ENCODE measurements at places on chromosomes 11 and 22.

- no peak for DNase-seq
Measured at GRCh38 chr11:58004664-58005063, 19.0 kb upstream of the OR9Q1 start.

- DNase-seq: no peak
Measured at GRCh38 chr22:41905411-41906202, 9.3 kb downstream of the SHISA8 start.

DNA sequence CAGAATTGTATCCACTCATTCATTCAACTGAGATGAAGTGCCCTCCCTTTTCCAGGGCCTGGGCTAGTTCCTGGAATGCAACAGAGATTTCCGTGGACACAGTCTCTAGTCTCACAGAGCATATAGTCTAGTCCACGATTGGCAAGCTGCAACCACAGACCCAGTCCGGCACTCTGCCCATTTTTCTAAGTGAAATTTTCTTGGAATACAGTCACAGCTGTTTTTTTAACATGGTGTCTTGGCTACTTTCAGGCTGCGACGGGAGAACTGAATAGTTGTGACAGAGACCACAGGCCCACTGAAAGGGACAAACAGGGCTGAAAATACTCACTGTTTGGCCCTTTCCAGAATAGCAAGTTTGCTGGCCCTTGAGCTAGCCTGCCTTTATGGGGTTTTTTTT is 29.2 kb downstream of the ALG12 start:
- no peak for DNase-seq

GRCh38 chr11:120648771-120649170 is 137.2 kb downstream of the GRIK4 start:
- DNase-seq: no peak

DNA sequence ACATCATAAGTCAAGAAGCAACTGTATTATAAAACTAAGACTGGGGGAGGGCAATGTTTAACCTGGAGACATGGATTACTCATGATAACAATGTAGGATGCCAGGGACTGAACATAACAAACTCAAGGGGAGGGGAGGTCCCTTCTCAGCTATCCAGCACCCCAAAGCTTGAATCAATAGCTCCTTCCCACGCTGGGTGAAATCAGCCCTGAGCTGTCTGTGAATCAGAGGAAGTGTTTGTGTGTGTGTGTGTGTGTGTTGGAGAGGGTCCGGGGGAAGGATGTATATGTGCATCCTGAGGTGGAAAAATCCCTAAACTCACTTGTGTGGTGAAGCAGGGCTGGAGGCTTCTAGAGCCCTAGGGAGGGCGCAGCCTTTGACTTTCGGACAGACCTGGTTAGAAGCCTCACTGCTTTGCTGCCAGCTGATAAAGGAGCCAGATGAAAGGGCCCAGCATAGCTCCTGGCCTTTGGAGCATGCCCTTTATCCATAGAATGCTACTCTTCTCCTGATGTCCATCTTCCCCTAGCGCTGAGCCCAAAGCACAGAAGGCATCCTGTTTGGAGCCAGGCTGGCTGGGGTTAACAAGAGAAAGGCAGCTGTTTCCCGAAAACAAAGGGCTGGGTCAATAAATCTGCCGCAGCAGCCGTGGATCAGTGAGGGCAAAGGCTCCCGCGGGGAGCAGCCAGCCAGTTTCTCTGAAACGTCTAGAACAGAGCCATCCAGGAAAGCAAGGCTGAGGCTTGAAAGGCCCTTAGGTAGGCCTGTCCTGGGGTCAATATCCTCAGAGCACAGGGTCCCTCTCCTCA is 35.8 kb downstream of the TNKS1BP1 start:
- no peak for DNase-seq

- DNase-seq: no peak
Measured at GRCh38 chr11:72005347-72006260, 6.9 kb downstream of the IL18BP start.

- peak; percentile 75 for DNase-seq
Measured at GRCh38 chr22:50270666-50271394, 650 bp upstream of the MAPK11 start.

Measured in GM10248 (cell line).